ENCODE measurements at places on chromosomes 13 and 19. TPM values are rescaled to one million over a fixed set of nuclear protein-coding genes. Genes with fewer than 3 reads are reported as not detected.
A peak's percentile ranks its signal among the peaks of the same experiment; 100 is the strongest.

Gene STOML3
- not detected for total RNA-seq

- no peak for DNase-seq
These were observed 12.2 kb downstream of the XAB2 start for GRCh38 chr19:7617172-7617571.

DNA sequence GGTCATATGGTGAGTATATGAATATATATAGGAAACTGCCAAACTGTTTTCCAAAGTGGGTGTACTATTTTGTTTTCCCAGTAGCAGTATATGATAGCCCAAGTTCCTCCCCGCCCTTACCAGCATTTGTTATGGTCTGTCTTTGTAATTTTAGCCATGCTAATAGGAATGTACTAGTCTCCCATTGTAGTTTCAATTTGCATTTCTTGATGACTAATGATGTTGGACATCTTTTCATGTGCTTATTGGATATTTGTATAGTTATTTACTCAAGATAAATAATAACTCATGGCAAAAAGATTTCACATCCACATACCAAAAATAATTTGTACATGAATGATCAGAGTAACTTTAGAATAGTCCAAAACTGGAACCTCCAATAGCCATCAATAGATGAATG, 75.3 kb upstream of the SERP2 start:
- peak; percentile 84 for DNase-seq

DNA sequence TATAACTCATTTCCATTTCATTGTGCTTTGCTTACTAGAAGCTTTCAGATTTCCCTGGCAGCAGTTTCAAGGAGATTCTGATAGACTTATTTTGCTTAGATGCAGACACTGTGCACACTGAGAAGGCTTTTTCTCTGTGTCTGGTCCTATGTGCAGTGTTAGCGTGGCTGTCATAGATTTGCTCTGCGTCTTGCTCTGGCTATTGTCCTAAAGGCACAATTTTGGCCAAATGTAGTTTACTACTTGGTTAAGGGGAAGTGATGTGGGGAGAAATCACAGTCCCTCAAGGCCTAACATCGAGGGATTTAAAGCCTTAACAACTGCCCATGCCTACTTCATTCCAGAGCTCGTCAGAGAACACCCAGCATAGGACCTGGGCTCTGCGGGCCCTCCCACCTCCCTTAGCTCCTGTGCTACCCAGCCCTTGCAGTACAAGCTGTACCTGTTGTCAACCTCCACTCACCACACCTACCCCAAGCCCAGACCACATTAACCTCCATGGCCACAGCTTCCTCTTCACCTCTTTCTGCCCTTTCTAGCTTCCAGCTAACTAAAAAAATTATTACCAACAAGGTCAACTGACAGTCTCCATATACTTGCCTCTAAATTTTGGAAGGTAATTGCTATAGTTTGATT, 38.9 kb upstream of the KATNAL1 start:
- DNase-seq: no peak

DNA sequence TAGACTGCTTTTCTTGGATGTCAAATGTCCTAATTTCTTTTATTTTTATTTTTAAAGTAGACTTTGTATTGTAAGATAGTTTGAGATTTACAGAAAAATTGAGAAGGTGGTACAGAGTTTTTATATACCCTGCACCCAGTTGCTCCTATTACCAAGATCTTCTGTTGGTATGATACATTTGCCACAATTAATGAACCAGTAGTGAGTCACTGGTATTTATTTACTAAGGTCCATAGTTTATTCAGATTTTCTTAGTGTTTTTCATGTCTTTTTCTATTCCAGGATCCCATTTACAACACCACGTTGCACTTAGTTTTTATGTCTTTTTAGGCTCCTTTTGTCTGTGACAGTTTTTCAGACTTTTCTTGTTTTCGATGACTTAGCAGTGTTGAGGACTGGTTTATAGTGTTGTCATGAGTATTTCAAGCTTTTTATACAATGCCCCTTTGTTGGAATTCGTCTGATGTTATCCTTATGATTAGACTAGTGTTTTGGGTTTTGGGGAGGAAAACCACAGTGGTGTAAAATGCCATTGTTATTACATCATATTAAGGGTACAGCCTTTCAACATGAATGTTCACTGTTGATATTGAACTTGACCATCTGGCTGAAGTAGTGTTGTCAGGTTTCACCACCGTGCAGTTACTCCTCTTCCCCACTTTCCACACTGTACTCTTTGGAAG, 35.9 kb downstream of the COG3 start:
- DNase-seq: peak; percentile 80

DNA sequence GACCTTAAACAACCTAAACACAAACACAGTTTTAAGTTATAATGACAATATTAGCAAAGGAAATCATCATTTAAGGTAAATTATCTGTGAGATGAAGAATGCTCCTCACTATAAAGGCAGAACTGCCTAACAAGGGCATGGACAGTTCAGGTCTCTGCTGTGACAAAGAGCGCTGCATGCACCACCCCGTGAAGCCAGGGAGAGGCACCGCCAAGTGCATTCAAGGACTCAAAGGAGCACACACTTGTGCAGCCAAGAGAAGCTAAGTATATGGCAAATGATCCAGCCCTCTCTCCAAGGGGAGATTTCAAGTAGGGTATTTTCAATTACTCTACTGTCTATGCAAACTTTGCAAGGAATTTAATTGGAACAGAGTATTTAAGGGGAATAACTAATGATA, 126.0 kb downstream of the RAP2A start:
- no peak for DNase-seq

DNA sequence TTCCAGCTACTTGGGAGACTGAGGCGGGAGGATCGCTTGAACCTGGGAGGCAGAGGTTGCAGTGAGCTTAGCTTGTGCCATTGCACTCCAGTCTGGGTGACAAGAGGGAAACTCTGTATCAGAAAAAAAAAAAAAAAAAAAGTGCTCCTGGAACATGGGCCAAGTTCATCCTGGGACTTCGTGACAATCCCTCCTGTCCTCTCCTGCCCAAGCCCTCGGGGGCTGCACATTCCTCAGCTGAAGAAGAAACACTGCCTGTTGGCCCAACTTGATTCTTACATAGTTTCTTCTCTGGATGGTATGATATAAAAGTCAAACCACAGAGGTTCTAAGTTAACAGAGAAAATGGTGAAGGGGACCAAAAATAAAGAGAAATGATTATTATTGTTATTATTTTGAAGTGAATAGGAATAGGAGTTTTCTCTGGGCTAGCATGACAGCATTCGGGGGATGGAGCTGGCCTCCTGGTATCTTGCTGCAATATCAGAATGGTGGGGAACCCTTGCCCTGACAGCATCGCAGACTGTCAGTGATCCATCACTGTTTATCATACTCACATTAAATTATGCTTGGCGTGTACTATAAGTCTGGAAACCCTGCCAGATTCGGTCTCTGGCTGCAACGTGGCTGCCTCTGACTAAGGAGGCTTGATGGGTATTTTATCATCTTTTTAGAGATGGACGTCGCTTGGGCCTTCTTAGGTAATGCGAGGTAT, 113.7 kb upstream of the OXGR1 start:
- no peak for DNase-seq

GRCh38 chr13:45306966-45307365, 34.0 kb downstream of the TPT1 start:
- no peak for DNase-seq

GRCh38 chr19:39370735-39371134, 20.2 kb downstream of the PAF1 start:
- peak; percentile 8 for DNase-seq

GRCh38 chr13:66503890-66504289, 726.2 kb downstream of the PCDH9 start:
- peak; percentile 54 for DNase-seq

DNA sequence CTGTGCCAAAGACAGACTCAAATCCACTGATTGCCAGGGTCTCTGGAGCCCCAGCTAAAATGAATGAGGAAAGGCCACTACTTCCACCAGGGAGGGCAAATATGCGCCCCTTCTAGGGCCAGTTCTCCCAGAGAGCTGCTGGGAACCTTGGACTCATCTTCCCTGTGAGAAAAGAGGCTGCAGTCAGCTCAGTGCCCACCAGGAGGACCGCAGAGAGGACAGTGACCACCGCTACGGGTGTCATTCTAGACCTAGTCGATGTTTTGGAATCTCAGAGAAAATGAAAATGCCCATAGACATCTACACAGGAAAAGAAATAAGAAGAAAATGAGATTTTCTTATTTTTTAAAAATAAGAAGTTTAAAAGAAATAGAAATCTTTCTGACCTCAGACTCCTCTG, 235.1 kb downstream of the UQCRFS1 start:
- DNase-seq: no peak

Gene ATP1A3
- total RNA-seq: 8.3 TPM

- no peak for DNase-seq
These were observed 3.3 kb upstream of the C3 start for GRCh38 chr19:6723738-6724137.

DNA sequence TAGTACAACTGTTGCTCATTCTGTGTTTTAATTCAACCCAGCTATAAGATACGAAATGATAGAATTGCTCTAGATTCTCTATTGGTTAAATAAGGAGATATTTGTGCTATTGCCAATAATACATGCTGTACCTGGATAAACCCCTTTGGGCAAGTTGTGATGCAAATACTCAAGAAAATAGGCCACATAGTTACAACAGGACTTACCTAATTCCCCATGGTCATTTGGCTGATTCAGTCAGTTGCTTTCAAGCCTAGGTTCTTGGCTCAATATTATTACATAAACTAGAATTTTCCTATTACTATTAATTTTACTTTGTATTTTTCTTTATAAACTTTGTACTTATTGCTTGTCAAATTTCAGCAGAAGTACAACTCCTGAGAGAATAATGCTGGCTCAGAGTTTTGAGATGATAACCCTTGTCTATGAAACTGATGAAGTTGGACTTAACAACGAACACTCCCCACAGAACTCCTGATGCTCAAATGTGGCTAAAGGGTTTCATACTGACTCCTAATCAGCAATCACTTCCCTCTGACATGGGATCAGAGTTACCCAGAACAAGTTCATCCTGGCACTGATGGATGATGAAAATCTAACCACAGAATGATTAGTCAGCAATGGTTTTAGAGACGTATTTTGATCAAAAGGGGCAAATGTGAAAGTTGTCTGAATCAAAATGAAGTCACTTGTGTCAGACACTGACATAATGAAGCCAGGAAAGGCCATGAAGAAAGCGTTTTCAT, 221.1 kb downstream of the ITGBL1 start:
- DNase-seq: peak; percentile 8

GRCh38 chr13:51355217-51355616, 15.7 kb downstream of the SERPINE3 start:
- DNase-seq: no peak

- DNase-seq: no peak
These were observed 8.2 kb upstream of the ATF5 start for GRCh38 chr19:49920624-49921363.

Gene FSD1
- 11.3 TPM for total RNA-seq

Gene HCN2
- 0.46 TPM for total RNA-seq

DNA sequence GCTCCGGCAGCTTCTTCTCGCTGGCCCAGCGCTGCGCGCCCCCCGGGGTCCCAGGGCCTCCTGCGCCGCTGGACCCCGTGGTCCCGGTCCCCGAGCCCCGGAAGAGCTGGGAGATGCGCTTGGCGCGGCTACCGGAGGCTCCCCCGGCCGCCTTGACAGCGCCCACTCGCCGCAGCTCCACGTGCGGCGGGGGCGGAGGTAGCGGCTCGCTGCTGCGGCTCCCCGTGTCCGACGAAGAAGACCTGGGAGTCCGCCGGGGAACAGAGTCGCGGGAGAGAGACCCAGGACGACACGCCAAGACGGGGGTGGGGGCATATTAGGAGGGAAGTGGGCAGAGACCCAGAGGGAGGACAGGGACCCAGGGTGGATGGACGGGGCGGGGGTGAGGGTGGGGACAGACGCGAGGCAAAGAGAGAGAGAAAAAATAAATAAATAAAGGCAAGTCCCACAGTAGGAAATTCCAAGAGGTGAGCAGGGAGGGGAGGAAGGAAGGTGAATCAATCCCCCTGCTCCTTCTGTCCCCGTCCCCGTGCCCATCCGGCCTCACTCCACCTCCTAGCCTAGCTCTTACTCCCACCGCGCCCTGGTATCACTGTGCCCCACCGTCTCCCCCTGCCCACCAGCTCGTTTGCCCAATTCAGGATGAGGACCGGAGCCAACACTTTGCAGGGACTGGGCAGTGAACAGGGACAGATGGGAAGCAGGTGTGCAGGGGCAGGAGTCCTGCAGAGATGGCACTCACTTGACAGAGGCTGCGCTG, 826 bp downstream of the RASIP1 start:
- no peak for DNase-seq

Measured in PC-3 (cell line).